Epithelial cell of esophagus (primary cell): ENCODE measurements at places on chromosomes 16 and 17.
A peak's percentile ranks its signal among the peaks of the same experiment; 100 is the strongest.

DNA sequence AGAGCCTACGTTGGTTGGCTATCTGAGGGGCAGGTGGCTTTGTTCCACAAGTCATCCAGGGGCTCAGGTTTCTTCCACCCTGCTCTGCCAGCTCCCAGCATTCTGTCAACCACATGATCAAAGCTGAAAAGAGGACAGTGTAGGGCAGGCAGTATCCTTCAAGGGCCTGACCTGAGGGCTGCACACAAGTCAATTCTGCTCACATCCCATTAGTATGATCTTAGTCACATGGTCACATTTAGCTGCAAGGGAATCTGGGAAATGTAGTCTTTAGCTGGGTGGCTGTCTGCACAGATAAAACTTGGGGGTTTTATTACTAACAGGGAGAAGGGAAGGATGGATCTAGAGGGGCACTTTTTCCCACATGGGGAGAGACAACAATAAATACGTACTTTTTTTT, 97.3 kb downstream of the SALL1 start:
- no peak for DNase-seq

- no peak for DNase-seq
These were observed 11.8 kb downstream of the BCAR1 start for GRCh38 chr16:75239542-75240122.

DNA sequence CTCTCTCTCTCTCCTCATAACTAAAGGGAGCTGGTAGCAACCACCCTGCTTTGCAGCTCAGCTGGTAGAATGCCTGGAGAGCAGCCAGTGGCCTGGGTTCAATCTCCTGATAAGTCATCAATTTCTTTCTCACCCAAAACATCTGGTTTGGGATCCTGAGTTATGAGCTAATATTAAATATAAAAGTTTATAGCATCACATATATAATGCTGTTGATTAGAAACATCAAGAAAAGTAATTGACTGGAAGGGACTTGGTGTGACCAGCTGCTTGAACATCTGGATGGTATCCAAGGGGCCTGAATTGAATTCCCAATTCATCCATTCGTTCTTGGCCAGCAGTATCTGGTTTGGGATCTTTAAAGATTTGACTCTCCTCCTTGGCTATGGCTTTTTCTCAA, 12.2 kb upstream of the ELAC2 start:
- DNase-seq = no peak

- DNase-seq = no peak
These were observed 7.3 kb downstream of the HASPIN start for GRCh38 chr17:3730881-3731429.

DNA sequence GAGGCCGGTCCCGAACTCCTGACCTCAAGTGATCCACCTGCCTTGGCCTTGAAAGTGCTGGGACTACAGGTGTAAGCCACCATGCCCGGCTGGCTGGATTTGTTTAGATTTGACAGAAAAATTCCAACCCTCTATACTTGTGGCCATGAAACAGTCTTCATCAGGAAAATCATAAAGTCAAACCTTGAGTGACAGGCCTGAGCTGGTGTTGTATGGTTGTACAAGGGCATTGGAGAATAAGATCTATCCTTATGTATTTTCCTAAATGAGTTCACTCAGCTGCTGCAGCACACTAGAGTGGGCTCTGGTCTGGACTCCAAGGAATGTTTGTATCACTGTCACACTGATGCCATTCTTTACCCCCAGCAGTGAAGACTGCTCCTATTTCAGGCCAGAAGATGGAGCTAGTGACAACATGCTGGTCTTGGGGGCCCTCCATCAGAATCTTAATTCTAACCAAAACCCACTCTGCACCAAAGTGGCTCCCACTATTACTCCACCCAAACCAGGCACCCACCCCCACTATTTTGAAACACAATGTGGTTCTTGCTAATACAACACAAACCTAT, 27.4 kb downstream of the SNX11 start:
- no peak for DNase-seq

DNA sequence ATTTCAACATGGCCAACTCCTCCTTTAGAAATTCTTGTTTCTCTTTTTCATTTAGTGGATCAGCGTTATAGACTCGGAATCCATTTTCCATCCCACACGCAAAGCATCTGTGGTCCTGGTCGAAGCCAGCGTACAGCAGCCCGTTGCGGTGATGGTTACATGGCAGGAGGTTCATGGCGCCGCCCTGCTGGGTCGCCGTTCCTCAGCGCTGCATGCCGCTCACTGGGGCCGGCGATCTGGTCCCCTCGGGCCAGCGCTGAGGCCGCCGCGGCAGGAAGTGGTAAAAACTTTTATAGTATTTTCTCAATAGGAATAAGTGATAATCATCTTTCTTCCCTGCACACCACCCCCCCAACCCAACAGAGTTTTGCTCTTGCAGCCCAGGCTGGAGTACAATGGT, 29.9 kb upstream of the RHOT1 start:
- no peak for DNase-seq

DNA sequence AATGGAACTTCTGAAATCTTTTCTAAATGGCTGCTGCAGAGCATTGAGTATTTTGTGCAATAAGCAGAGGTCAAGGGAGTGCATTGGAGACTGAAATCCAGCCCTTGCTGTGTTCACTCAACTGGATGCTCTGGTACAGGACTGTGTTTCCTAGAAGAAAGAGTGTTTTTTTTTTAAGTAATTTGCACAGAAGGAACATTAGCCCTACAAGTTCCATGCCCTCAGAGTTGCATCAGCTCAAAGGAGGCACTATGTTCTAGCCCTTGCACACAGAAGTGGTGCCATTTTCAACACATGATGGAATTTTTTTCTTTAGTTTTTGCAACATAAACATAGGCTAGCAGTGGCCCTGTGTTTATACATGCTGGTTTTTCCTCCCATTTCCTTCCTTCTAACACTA, 144.1 kb upstream of the HLF start:
- no peak for DNase-seq

- no peak for DNase-seq
These were observed 309 bp downstream of the DNAH2 start for GRCh38 chr17:7717756-7718350.

GRCh38 chr16:16857603-16858283, 478.8 kb downstream of the NPIPA7 start:
- DNase-seq = peak; percentile 35

DNA sequence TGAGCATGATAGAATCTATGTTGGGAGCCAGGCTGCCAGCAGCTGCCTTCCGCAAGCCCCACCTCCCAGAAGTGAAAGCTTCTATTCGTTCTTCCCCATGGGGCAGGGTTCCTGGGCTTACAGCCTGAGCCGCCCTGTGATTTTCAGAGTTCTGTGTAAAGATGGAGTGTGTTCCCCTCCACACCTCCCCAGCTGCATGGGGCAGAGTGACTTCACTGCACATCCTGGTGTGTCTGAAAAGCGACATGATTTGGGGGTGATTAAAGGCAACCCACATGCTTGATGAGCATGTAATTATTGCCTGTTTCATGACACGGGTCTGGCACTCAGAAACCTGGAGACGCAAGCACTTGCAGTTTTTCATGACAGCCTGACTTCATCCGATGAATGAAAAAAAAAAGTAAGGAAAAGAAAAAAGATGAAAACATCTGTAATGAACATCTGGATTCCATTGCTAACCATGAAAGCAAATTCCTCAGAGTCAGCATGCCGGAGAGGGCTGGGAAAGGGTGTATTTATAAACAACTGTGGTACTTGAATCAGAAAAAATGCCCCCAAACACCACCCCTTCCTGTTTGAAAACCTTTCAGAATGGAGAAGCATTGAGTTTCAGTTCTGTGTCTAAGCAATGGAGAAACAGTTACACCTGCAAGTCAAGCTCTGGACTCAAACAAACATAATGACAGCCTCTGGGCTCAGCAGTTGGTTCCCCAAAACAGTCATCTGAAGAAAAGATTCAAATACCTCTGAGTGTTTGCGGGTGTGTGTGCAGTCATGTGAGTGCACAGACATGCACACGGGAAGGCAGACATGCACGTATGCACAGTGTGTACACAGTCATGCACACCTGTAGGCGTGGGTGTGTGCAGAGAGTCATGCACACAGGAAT, 266.0 kb downstream of the ENGASE start:
- no peak for DNase-seq

- DNase-seq = no peak
These were observed 45.1 kb upstream of the MTSS2 start for GRCh38 chr16:70730944-70731343.

DNA sequence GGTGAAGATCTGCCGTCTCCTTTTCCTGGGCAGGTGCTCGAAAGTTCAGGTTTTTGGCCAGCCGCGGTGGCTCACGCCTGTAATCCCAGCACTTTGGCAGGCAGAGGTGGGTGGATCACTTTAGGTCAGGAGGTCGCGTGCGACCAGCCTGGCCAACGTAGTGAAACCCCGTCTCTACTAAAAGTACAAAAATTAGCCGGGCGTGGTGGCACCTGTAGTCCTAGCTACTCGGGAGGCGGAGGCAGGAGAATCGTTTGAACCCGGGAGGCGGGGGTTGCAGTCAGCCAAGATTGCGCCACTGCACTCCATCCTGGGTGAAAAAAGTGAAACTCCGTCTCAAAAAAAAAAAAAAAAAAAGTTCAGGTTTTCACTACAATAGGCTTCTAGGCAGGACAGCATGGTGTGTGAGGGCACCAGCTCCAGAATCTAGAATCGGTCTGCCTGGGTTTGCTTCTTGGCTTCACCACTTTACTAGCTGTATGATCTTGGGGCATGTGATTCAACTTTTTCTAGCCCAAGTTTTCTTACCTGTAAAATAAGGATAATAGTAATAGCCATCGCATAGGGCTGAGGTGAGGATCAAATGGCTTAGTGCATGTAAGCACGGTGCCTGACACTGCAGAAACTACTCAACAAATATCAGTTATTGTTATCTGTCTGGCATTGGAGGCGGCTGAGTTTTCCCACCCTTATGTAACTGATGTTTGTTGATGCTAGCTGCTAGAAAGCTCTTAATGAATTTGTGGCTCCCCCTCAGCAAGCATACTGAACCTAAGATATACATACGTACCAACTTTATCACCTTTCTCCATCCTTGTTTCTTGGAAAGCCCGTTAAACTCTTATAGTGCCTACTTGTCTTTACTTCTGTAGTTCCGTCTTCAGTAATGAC, 1.3 kb downstream of the PSMD12 start:
- no peak for DNase-seq

DNA sequence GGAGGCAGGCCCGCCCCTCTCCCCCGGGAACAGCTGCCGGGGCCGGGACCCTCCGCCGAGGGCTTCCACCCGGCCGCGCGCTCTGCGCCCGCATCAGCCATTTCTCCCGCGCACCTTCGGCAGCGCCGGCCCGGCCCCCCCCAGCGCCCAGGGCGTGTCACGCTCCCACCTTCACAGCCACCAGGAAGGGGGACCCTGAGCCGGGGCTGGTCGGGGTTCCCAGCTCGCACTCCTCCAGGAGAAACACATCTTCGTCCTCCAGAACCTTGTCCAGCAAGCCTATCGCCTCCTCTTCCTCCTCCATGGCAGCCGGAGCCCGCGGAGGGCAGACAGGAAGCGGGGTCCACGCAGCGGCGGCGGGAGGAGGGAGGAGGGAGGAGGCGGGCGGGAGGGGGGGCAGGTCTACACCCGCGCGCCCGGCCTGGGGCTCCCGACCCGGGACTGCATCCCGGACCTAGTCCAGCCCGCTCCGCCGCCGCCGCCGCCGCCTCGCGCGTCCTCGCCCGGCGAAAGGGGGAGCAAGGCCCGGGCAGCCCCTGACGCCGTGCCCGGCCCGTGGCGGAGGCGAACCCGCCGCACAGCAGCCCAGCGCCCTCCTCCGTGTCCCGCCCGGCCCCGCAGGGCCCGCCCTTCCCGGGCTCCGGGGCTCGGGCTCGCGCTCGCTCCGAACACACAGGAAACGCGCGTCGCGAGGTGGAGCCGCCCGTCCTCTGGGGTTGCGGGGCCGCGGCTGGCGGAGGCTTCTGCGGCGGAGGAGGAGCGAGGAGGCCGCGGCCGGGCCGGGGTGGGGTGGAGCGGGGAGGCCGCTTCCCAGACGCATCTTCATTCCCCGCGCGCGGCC, 70.8 kb downstream of the ABR start:
- peak; percentile 61 for DNase-seq
